Type B pancreatic cell (in vitro differentiated cells): ENCODE measurements at places on chromosomes 5 and 9. TPM values are rescaled to one million over a fixed set of nuclear protein-coding genes. Genes with fewer than 3 reads are reported as not detected.

- no peak for DNase-seq
These were observed 41.6 kb upstream of the POU5F2 start for GRCh38 chr5:93782978-93783377.

PFN3 gene
- total RNA-seq = not detected in 2 replicates

IRX2 gene
- total RNA-seq = 31.4 and 42.2 TPM in 2 replicates

PCDHB6 gene
- total RNA-seq = 0.80 and 0.95 TPM in 2 replicates

HMMR gene
- 11.3 and 25.9 TPM in 2 replicates for total RNA-seq
